Spinal cord (tissue), 10 donors: ENCODE measurements at places on chromosomes 1 and 21. TPM values are rescaled to one million over a fixed set of nuclear protein-coding genes. Genes with fewer than 3 reads are reported as not detected.

Gene FAM131C
- 2.8 TPM for total RNA-seq

Gene KIF21B
- total RNA-seq, result 37.8 TPM

Gene WDR64
- total RNA-seq, result 0.11 TPM

Gene FCER1A
- total RNA-seq, result 0.59 TPM

Gene MEX3A
- total RNA-seq, result 5.8 TPM

Gene GIPC2
- total RNA-seq, result 1.2 TPM

Gene RAVER2
- 20.3 TPM for total RNA-seq

Gene ACBD6
- 34.9 TPM for total RNA-seq

Gene CELA2A
- not detected for total RNA-seq

Gene LSM10
- total RNA-seq, result 7.6 TPM

Gene SELL
- 5.1 TPM for total RNA-seq

Gene C1QA
- total RNA-seq, result 48.2 TPM

Gene PLPPR5
- 17.2 TPM for total RNA-seq

Gene TMEM167B
- total RNA-seq, result 51.2 TPM

Gene GSTM2
- 86.2 TPM for total RNA-seq

Gene HSD11B1
- 0.22 TPM for total RNA-seq
